MV-4-11 (cell line): ENCODE measurements at places on chromosomes 11 and 22.

- DNase-seq, result peak; percentile 34
Measured at GRCh38 chr11:10285148-10285802, 8.7 kb downstream of the SBF2 start.

DNA sequence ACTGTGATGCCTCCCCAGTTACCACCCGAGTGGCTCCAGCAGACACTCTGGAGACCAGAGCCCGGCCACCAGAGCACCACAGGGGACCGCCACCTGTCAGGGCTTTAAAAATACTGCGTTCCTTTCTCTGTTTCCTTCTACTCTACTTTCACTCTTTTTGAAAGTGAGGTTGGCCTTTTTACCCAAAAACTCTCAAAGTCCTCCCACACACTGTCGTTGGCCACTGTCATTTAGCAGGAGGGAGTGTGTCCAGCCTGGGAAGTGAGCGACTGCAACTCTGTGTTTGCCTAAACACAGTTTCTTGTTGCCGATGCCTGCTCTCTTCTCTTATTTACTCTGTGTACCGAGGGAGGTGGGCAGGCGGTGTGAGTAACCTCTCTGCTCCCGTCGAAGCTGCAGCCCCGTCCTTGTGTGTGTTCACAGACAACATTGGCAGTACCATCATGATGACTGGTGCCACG is 90.8 kb upstream of the CLDN5 start:
- peak; percentile 29 for DNase-seq

GRCh38 chr22:20205464-20205963 is 54.7 kb upstream of the CCDC188 start:
- DNase-seq, result peak; percentile 10

DNA sequence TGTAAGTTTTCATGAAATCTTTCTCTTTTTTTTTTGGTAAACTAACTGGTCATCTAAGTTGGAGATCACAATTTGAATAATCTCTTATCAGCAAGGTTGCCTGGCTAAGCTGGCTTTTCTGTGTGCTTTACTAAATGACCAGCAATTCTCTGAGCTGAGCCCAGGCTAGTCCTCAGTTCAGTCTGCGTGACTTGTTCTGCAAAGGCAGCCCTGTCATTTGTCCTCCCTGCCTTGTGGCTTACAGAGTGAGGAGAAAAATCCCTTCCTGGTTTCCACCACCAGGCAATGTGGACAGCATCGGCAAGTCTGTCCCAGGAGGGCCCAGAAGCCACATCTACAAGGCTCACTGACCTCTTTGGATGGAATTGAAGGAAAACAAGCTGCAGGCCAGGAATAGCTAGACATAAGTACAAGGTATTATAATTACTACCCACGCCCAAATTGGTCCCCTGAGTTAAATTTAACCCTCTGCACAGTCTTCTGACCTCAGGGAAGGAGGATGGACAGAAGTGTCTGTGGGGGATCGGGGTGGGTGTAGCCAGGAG is 108.6 kb downstream of the SCN3B start:
- no peak for DNase-seq

DNA sequence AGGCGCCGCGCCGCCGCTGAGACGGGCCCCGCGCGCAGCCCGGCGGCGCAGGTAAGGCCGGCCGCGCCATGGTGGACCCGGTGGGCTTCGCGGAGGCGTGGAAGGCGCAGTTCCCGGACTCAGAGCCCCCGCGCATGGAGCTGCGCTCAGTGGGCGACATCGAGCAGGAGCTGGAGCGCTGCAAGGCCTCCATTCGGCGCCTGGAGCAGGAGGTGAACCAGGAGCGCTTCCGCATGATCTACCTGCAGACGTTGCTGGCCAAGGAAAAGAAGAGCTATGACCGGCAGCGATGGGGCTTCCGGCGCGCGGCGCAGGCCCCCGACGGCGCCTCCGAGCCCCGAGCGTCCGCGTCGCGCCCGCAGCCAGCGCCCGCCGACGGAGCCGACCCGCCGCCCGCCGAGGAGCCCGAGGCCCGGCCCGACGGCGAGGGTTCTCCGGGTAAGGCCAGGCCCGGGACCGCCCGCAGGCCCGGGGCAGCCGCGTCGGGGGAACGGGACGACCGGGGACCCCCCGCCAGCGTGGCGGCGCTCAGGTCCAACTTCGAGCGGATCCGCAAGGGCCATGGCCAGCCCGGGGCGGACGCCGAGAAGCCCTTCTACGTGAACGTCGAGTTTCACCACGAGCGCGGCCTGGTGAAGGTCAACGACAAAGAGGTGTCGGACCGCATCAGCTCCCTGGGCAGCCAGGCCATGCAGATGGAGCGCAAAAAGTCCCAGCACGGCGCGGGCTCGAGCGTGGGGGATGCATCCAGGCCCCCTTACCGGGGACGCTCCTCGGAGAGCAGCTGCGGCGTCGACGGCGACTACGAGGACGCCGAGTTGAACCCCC is 798 bp downstream of the BCR start:
- no peak for DNase-seq
